ENCODE measurements at places on chromosomes 12 and 14.

DNA sequence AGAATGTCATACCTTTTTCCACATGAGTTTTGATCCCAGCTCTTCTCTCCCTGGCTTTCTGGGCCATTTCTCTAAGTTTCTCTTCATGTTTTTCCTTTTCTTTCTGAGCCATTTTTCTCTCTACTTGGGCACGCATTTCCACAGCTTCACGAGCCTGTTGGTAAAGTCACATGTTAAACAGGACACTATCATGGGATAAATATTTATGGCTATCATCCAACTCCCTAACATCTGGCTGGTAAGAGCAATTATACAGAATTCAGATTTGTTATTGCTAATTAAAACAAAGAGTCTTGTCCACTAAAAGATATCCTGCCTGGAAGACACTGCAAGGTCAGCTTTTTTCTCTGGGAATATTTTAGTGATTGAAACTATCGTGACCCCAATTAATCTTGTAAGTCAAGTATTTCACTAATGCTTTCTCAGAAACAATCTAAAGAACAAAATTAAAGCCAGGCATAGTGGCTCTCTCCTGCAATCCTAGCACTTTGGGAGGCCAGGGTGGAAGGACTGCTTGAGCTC lies 23.1 kb downstream of the SLIRP start:
- no peak for DNase-seq

DNA sequence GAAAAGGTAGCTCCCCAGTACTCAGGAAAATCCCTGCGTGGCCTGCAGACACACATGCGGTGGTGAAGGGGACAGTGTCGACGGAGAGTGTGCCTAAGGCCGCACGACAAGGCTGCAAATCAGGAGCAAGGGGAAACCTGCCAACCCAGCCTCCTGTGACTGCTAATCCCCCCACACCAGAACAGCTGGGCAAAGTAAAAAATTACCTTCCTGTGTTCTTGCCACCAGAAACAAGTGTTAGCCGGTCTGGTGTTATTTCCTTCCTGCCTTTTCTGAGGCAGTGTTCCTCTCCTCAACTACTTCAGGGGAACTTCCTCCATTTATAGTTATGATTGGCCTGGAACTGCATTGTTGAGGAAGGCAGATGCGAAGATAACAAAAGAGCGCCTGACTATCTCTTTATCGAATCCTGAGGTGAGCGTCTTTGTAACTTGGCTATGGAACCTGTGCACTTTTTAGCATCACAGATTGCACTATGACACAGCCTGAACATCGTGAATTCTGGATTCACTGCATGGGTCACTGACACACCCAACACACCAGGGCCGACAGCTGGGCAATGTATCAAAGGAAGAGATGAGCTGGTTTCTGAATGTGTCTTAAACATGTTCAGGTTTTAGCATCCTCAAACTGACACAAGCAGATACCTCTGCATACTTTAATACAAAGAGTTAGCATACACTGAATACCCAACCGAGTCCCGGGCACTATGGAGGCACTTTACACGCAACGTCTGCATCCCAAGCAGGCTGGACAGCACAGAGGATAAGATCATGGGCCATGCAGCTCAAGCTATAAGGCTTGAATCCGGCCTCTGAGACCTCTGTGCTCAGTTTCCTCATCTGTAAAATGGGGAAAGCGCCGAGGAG lies 28.9 kb downstream of the SLC15A4 start:
- DNase-seq: no peak

- no peak for DNase-seq
These were observed 231.5 kb upstream of the FOXN3 start for GRCh38 chr14:89648510-89648909.

GRCh38 chr12:52312086-52312485 lies 9.1 kb downstream of the KRT83 start:
- no peak for DNase-seq

GRCh38 chr12:130097342-130097741 lies 64.9 kb upstream of the FZD10 start:
- DNase-seq: no peak

- no peak for DNase-seq
These were observed 940 bp downstream of the MOAP1 start for GRCh38 chr14:93183596-93184317.

DNA sequence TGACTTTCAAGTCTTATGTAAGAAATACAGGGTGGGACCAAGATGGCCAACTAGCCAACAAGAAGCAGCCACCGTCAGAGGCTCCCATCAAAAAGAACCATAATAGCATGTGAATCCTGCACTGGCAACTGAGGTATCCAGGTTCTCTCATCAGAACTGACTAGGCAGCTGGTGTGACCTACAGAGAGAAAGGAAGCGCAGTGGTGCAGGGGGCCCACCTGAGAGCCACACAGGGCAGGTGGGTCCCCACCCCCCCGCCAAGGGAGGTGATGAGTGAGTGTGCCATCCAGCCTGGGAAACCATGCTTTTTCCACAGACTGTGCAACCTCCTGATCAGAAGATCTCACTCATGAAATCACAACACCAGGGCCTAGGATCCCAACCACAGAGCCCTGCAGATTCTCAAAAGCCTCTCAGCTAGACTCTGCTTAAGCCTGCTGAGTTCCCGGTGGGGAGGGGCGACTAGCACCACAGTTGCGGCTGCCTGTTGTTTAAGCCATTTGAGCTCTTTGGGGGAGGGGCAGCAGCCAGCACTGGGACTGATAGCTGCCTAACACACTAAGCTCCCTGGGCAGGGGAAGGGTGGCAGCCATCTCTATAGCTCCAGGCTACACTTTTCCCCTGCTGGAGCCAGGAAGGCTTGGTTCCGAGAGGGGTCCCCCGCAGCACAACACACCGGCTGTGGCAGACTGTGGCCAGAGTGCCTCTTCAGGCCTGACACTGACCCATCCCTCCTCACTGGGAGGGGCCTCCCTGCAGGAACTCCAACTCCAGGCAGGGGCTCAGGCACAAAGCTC lies 75.3 kb downstream of the GARIN6 start:
- peak; percentile 3 for DNase-seq

All from neuronal stem cell (in vitro differentiated cells).